ENCODE measurements at places on chromosomes 2 and 18.

GRCh38 chr2:26668856-26669750 lies 23.4 kb upstream of the KCNK3 start:
- DNase-seq, result no peak

- no peak for DNase-seq
Observed at GRCh38 chr2:51673628-51674027, 641.7 kb upstream of the NRXN1 start.

- DNase-seq, result no peak
Observed at GRCh38 chr18:46421973-46422551, 235.0 kb downstream of the LOXHD1 start.

DNA sequence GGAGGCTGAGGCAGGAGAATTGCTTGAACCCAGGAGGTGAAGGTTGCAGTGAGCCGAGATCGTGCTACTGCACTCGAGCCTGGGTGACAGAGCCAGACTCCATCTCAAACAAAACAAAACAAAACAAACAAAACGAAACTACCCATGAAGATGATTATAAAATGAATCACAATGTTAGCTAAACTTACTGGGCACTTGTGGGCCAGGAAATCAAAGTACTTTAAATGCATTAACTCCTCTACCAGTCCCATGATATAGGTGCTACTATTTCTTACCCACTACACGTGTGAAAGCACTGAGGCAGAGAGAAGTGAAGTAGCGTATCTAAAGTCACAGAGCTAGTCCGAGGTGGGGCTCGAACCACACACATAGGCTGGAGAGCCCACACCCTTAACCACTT lies 53.6 kb downstream of the POLE4 start:
- no peak for DNase-seq

Measured in activated naive CD4-positive, alpha-beta T cell treated with Interleukin-2 at 50 U/mL for 16 hours (primary cell).